Left ventricle myocardium inferior (tissue), 1 donor: ENCODE measurements at places on chromosomes 2 and 18. TPM values are rescaled to one million over a fixed set of nuclear protein-coding genes. Genes with fewer than 3 reads are reported as not detected.

The TUBA4A gene
- total RNA-seq, result 130 TPM

The RAPH1 gene
- total RNA-seq, result 17.2 TPM

The AMER3 gene
- total RNA-seq, result not detected

The UGT1A5 gene
- not detected for total RNA-seq

The LPIN2 gene
- total RNA-seq, result 8.2 TPM

The RNU2-63P gene
- not detected for total RNA-seq

The ST6GAL2 gene
- total RNA-seq, result 0.41 TPM

The CABLES1 gene
- 2.7 TPM for total RNA-seq

The MEIS1 gene
- total RNA-seq, result 38.0 TPM

The FASTKD1 gene
- 121 TPM for total RNA-seq
